Activated naive CD8-positive, alpha-beta T cell treated with anti-CD3 and anti-CD28 coated beads, Interleukin-2, amount 50 U/mL, for 24 hours (primary cell): ENCODE measurements at places on chromosomes 7 and 10.

- no peak for DNase-seq
Measured at GRCh38 chr10:95443636-95444035, 117.5 kb downstream of the SORBS1 start.

GRCh38 chr10:69044546-69044945 is 43.4 kb upstream of the SRGN start:
- no peak for DNase-seq

DNA sequence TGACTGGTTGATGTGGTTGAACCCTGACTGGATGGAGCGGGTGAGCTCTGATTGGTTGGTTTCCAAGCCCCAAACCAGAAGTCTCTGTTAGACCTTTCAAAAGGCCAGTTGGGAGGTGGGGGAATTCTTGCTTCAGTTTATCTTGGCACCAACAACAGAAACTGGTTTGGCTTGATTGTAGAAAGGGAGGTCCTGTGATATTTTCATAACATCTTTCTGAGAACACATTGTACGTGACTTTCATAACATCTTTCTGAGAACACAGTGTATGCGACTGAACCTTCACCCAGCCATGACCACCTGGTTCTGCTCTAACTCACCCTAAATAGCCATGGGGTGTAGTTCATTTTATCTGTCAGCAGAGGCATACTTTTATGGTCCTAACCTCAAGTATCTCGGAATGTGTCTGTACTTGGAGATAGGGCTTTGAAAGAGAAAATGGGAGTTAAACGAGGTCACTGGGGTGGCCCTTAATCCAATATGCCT is 88.3 kb downstream of the GALNT17 start:
- no peak for DNase-seq

- no peak for DNase-seq
Measured at GRCh38 chr10:49781247-49781646, 19.1 kb upstream of the OGDHL start.

- no peak for DNase-seq
Measured at GRCh38 chr7:69778138-69778537, 179.9 kb downstream of the AUTS2 start.

GRCh38 chr10:43819464-43820230 is 171.0 kb upstream of the ZNF32 start:
- no peak for DNase-seq

DNA sequence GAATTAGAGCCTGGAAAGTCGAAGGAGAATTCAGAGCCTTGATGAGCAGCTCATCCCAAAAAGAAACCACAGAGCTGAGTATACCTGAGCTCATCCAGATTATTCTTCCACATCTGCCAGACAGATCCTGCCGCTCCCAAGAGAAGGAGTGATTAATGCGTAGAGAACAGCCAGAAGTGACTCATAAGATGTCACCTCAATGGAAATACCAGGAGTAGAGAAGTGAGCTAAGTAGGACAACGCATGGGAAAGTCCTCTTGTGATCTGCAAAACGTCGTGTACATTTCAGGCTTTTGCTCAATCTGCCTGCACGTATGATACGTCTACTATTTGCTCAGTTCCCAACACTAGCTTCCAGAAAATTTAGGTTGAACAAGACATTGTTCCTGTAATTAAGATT is 230.5 kb upstream of the AUTS2 start:
- DNase-seq, result no peak

DNA sequence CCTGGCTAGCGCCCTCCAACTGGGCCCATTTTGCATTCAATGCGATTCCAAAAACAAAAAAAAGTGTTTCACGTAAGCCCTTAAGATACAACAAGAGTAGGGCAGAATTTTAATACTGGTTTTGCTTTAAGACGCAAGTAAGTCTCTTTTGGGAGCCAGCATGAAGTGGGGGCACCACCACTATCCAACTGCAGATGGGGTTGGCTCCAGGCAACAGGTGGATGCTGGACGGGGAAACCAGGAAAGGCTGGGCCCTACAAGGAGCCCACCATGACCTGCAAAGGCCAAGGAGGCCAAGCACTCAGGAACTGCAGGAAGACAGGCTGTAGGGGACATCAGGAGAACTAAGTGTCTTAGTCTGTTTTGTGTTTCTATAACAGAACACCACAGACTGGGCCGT is 86.5 kb upstream of the INSIG1 start:
- DNase-seq, result no peak

DNA sequence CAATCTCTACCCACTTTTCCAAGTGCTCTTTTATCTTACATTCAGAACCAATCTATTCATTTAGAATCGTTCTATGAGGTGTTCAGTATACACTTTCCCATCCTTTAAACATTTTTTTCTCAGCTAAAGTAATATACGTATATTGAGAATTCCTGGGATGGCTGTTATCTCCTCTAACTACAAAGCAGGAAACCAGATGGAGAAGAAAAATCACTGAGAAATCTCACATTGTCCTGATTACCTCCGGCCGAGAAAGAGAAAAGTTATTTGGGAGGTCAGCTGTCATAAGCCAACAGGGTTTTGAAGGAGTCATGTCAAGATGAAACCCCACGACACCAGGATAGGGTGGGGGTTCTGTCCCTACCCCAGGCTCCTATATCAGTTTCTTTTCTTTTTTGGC is 99.2 kb upstream of the KDM7A start:
- DNase-seq, result no peak

DNA sequence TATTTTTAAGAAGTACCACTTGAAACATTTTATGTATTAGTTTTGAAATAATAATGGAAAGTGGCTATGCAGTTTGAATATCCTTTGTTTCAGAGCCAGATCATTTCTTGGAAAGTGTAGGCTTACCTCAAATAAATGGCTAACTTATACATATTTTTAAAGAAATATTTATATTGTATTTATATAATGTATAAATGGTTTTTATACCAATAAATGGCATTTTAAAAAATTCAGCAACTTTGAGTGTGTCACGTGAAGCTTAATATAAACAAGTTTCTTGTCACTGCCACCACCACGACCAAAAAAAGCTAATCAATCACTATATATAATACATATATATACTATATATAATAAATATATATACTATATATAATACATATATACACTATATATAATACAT is 4.8 kb downstream of the IL6 start:
- no peak for DNase-seq

DNA sequence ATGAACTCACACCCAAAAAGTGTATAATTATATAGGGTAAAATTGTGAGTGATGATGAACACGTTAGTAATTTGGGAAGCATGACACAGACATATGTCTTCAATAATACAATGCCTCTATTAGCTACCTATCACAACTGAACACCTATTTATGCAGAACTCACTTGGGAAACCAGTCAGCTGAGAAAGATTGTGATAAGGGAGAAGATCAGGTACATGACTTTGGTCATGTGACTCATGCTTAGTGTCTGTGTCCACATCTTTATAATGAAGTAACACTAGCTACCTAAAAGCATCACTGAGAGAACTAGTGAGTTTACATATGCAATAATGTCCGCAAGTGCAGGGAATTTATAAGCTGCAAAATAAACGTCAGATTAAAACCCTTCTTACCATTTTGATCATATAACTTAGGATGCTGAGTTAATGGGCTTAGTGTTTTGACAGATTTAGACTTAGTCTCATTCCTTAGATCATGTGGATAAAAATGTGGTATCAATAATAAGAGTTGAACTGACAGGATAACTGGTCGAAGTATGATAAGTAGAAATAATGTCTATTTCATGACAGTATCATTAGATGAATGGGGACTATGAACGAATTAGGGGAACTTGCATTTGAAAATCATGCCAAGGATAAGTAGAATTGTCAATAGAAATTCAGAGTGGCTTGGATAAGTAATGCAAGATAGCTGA is 11.6 kb downstream of the VWDE start:
- DNase-seq, result no peak

DNA sequence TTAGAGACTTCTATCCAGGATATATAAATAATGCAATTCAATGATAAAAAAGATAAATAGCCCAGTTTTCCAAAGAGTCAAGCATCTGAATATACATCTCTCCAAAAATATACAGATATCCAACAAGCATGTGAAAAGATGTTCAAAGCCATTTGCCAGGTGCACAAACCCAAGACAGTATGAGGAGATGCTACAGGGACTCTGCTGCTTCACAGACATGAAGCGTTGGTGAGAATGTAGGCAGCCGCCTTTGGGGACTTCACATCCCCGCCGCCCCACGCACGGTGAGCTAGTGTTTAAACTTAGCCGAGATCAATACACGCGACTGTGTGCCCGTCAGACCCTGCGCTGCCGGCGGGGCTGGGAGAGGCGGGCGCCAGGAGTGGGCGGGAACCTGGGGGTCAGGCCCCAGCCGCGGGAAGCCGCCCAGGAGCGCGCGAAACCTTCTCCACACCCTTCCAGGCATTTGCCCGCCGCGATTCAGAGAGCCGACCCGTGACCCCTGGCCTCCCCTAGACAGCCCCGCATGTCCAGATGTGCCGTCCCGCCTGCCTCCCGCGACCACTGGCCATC is 927 bp upstream of the ALOX5 start:
- DNase-seq, result peak; percentile 39

GRCh38 chr10:118662228-118663035 is 67.0 kb upstream of the PRLHR start:
- no peak for DNase-seq

DNA sequence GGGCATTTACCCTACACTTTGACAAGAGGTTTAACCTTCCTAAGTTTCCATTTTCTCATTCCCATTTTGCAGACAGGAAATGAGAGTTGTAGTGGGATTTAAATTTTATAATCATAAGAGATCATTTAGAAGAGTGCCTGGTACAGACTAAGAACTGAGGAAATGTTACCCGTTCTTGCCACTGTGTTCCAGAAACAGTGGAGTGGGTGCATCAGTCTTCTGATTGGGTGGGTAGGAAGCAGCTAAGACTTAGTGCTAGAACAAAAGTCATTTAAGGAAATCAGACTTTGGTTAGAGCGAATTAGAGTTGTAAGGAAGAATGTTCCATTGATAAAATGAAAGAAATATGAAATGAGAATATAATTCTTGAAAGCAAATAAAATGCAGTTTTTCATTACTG is 8.4 kb upstream of the SYPL1 start:
- DNase-seq, result no peak

GRCh38 chr10:59954296-59954695 is 47.9 kb upstream of the CCDC6 start:
- DNase-seq, result no peak

DNA sequence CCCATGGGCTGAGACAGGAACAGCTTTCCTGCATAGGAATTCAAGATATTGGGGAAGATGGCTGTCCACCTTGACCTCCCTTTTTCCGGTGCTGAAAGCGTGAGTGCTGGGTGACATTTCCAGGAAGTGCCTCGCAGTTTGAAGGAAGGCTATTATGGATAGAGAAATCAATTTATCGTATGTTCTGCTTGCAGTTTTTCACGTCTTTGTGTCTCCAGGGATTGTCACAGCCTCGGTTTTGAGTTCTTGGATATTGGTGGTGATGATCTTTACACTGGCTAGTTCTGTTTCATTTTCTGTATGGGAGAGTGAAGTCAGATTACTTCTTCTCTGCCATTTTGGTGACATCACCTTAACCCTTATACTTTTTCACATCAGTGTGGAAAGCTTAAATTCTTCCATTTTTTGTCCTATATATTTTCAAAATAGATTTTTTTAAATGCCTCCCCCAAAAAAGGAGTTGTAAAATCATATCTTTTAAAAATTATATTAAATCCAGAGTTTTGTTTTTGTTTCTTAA is 102.5 kb upstream of the APBB1IP start:
- no peak for DNase-seq

DNA sequence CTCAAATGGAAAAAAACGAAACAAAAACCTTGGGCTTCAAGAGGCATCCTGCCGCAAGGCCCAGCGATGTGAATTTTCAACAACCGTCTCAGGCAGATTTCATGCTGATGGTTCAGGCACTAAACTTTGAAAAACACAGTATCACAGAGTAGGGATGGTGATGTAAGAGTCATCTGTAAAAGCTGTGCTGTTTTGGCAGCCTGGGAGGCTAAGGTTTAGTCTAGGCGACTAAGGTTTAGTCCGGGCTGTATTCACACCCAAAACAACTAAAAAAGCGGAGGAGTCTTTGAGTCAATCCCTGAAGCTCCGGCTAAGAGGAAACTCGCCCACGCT is 420 bp upstream of the MINPP1 start:
- DNase-seq, result no peak

- no peak for DNase-seq
Measured at GRCh38 chr7:131502810-131503508, 53.5 kb downstream of the PODXL start.

DNA sequence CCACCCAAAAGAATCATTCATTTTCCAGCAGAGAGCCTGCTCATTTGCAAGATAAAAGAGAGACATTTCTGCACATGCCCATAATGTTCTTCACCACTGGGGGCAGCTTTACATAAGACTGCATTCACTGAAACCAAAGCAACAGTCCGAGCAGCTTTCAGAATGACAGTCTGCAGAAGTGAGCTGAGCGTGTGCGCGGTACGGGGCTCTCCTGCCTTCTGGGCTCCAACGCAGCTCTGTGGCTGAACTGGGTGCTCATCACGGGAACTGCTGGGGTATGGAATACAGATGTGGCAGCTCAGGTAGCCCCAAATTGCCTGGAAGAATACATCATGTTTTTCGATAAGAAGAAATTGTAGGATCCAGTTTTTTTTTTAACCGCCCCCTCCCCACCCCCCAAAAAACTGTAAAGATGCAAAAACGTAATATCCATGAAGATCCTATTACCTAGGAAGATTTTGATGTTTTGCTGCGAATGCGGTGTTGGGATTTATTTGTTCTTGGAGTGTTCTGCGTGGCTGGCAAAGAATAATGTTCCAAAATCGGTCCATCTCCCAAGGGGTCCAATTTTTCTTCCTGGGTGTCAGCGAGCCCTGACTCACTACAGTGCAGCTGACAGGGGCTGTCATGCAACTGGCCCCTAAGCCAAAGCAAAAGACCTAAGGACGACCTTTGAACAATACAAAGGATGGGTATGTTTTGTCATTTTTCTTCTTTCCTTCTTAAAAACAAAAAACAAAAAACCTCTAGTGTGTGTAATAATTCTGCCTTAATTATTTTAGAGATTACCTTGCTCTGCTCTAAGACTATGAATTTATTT is at the start of gene LRRTM3:
LRRTM3 (plus strand) TSS at position 141 of the 820 bp plus-strand sequence.
- DNase-seq, result peak; percentile 3

DNA sequence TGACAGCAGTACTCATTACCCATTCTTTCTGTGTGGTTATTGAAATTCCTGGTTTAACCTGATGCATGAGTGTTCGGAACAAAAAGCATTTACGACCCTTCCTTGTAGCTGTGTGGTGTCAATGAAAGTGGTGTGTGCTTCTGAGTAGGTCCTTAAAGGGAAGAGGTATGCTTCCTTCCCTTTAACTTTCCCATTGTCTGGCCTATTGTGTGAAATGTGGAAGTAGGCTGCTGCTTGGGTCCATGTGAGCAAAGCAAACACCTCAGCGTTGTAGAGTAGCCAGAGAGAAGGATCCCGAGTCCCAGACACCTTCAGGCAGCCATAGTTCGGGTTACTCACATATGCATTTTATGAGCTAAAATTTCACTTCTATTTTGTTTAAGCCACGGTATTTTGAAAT is 74.7 kb downstream of the TSPAN12 start:
- no peak for DNase-seq

- DNase-seq, result no peak
Measured at GRCh38 chr7:13742126-13742525, 247.3 kb downstream of the ETV1 start.

GRCh38 chr10:30984563-30985328 is 46.9 kb downstream of the ZNF438 start:
- no peak for DNase-seq

GRCh38 chr10:98264378-98265065 is 3.5 kb downstream of the LOXL4 start:
- no peak for DNase-seq
